Mesothelial cell of epicardium (in vitro differentiated cells): ENCODE measurements at places on chromosomes 4 and X. TPM values are rescaled to one million over a fixed set of nuclear protein-coding genes. Genes with fewer than 3 reads are reported as not detected.

CLDN2 gene
- total RNA-seq, result not detected in 3 replicates

DNA sequence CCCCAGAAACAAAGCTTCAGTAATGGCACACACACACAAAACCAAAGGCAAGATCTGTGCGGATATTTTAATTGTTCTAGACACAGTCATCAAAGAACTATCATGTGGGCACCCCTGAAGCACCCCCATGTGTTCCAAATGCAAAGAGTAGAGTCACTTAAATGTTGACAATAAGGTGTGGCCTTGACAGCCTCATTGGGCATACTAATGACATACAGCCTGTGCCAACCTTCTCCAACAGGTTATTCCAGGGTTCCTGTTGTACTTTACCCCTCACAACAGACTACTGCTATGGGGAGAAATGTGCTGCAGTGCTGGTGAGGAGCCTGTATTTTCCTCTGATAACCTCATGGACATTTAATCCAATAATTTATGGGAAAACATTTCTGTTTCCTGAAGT is 29.8 kb upstream of the CT47C1 start:
- no peak overlapping the region for H3K27ac ChIP-seq
- H3K36me3 ChIP-seq, result no peaks in the 10 kb centered on the region
- H3K4me1 ChIP-seq, result no peaks in the 10 kb centered on the region
- no peaks in the 10 kb centered on the region for H3K27me3 ChIP-seq

GRCh38 chr4:112517067-112517634 is 1.2 kb upstream of the NEUROG2 start:
- no peaks in the 10 kb centered on the region for H3K36me3 ChIP-seq
- peaks cover 97% of the 10 kb centered on the region for H3K27me3 ChIP-seq
- peaks cover 26% of the 10 kb centered on the region for H3K4me1 ChIP-seq
- H3K4me3 ChIP-seq, result peak overlapping the region; percentile 33

- H3K4me3 ChIP-seq, result peak overlapping the region; percentile 98
- no peak for DNase-seq
- H3K27me3 ChIP-seq, result peaks cover 3% of the 10 kb centered on the region
- H3K27ac ChIP-seq, result peak overlapping the region; percentile 97
- peaks cover 14% of the 10 kb centered on the region for H3K4me1 ChIP-seq
- H3K36me3 ChIP-seq, result no peaks in the 10 kb centered on the region
Measured at GRCh38 chrX:75156531-75156945, 455 bp upstream of the ABCB7 start.

DNAAF6 gene
- total RNA-seq, result not detected in 3 replicates

GRCh38 chr4:123943976-123944375 is 547.4 kb downstream of the SPRY1 start:
- H3K27ac ChIP-seq, result no peak overlapping the region
- H3K4me1 ChIP-seq, result peaks cover 28% of the 10 kb centered on the region
- no peaks in the 10 kb centered on the region for H3K27me3 ChIP-seq

DNA sequence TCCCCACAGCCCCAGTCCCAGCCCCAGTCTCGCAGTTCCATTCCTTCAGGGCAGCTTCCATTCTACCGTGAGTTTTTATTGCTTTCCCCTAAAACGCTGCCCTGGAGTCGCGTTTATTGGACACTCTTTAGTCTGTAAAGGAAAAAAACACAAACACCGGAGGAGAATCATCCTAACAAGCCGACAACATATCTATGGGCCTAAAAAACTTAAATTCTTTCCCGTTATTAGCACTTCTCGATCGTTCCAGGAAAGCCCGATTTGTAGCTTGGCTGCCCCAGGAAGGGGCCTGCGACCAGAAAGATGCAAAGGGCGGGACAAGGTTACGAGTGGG is 178.5 kb downstream of the CBR4 start:
- DNase-seq, result no peak
- H3K4me1 ChIP-seq, result peaks cover 39% of the 10 kb centered on the region
- peak overlapping the region; percentile 94 for H3K27ac ChIP-seq
- H3K36me3 ChIP-seq, result peaks cover 8% of the 10 kb centered on the region

CXCL8 gene
- 8.8 to 9.5 TPM (median 8.9 TPM) in 3 replicates for total RNA-seq

DNA sequence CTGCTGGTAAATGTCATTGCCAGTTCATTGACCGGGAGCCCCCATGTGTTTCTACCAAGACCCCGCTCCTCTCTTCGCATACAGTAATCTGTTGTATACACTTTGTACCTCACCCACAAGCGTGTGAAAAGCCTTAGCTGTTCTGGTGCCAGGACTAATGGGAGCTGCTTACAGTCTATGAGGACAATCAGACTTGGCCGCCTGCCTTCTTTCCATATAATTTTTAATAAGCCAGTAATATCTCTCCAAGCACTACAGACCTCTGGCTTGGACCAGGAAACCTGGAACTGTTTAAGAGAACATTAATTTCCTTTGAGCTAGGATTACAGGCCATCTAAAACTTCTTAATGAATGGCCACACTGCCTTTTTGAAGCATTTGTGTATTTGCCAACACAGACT is 149.7 kb upstream of the MSX1 start:
- peaks cover 9% of the 10 kb centered on the region for H3K36me3 ChIP-seq
- no peak for DNase-seq
- no peaks in the 10 kb centered on the region for H3K27me3 ChIP-seq

NAP1L2 gene
- total RNA-seq, result 1.00 to 1.3 TPM (median 1.1 TPM) in 3 replicates

- no peak for DNase-seq
- H3K36me3 ChIP-seq, result no peaks in the 10 kb centered on the region
- no peak overlapping the region for H3K4me3 ChIP-seq
- peaks cover 11% of the 10 kb centered on the region for H3K27me3 ChIP-seq
Measured at GRCh38 chr4:153159728-153160221, 44.5 kb upstream of the TRIM2 start.

NUDT10 gene
- total RNA-seq, result 5.7 to 5.9 TPM (median 5.8 TPM) in 3 replicates

PDLIM3 gene
- 8.4 to 11.2 TPM (median 9.2 TPM) in 3 replicates for total RNA-seq

- H3K36me3 ChIP-seq, result no peaks in the 10 kb centered on the region
- no peak overlapping the region for H3K4me3 ChIP-seq
- no peak for DNase-seq
- H3K27me3 ChIP-seq, result no peaks in the 10 kb centered on the region
Measured at GRCh38 chr4:19947349-19947748, 304.4 kb upstream of the SLIT2 start.
